ENCODE measurements at places on chromosomes 1 and 21.

DNA sequence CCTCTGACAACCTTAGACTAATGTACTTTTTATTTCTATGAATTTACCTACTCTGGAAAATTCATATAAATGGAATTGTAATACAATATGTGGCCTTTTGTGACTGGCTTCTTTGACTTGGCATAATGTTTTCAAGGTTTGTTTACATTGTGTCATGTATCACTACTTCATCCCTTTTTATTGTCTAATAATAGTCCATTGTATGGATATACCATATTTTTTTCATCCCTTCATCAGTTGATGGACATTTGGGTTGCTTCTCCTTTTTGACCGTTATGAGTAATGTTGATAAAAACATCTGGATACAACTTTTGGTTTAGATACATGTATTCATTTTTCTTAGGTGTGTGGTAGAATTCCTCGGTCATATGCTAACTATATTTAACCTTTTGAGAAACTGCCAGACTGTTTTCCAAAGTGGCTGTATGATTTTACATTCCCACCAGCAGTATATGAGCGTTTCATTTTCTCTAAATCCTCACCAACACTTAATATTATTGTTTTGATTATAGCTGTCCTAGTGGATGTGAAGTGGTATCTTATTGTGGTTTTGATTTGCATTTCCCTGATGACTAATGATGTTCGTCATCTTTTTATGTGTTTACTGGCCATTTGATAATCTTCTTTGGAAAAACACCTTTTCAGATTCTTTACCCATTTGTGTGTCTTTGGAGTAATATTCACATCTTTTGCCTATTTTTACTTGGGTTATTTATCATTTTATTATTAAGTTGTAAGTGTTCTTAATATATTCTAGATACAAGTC, 3.5 kb downstream of the RO60 start:
- DNase-seq = peak; percentile 36

- no peak for DNase-seq
These were observed 4.5 kb upstream of the COL16A1 start for GRCh38 chr1:31708324-31708723.

DNA sequence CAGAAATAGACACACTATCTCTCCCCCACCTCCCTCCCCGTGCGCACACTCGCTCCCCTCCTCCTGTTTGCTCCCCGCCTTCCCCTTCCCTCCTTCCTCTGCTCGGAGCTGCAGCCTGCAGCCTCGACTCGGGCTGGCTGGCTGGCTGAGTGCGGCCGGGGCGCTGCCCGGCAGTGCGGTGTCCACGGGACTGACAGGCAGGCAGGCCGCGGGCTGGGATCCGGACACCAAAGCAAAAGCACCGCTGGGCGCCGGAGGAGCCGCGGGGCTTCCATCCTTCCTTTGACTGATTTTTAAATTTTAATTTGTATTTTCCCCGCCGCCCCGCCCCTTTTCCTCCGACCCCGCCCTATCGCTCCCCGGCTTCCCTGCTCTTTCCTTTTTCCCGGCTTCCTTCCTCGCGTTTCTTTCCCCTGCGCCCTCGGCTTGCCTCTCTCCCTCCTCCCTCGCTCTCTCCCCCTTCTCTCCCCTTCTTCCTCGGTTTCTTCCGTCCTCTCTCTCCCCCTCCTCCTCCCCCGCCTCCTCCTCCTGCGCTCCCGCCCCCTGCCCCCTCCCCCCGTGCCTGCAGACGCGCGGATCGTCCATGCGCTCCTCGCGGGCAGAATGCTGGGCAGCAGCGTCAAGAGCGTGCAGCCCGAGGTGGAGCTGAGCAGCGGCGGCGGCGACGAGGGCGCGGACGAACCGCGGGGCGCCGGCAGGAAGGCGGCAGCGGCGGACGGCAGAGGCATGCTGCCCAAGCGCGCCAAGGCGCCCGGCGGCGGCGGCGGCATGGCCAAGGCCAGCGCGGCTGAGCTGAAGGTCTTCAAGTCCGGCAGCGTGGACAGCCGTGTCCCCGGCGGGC, 109.4 kb downstream of the NAV1 start:
- DNase-seq = no peak

DNA sequence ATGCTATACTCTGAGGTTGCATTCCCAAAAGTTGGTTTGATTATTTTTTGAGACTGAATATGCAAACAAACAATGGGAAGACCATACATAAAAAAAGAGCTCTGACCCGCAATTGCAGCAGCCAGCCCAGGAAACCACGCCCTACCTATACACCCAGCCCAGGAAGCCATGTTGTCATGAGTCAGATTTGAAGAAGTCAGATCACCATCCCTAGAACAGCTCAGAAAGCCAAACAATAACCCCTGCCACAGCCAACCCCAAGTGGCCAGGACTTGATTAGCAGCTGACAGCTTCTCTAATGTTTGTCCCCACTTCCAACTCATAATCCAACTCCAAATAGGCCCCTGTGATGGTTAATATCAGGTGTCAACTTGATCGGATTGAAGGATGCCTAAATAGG, 621.9 kb downstream of the NPHP4 start:
- no peak for DNase-seq

GRCh38 chr1:32764826-32765569, 52.2 kb downstream of the YARS1 start:
- no peak for DNase-seq

All from NAMALWA (cell line).